Stimulated activated CD8-positive, alpha-beta memory T cell treated with anti-CD3 and anti-CD28 coated beads, Interleukin-4, amount 100 ng/mL, for 1 hour (primary cell): ENCODE measurements at places on chromosomes 4 and X.

GRCh38 chr4:115222061-115222460 is 108.6 kb upstream of the NDST4 start:
- no peak for DNase-seq

DNA sequence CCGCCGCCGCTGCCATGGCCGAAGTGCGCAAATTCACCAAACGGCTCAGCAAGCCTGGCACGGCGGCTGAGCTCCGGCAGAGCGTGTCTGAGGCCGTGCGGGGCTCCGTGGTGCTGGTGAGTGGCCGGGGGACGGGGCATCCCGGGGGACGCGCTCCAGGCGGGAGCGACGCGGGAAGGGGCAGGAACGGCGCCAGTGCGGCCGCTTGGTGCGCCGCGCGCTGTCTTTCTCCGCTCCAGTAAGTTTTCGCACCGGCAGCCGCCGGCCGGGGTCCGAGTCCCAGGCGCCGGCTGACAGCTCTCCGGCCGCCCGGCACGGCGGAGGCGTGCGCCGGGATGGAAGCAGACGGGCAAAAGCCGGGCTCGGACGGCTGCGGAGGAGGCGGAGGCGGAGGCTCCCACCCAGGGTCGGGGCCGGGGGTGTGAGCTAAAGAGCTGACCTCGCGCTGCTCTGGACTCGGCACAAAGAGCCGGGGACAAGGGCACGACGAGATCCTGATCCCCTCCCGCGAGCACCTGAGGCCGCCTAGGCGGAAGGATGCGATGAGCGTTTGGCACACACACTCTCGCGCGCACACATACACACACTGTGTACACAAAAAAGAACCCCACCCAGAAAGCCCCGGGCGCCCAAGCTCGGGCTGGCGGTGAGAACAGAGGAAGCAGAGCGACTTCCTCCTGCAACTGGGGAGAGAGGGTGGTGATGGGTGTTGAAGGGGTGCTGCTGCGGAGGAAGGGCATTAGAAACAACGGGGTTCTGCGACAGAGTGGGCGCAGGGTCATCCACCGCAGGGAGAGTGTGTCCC is 545 bp downstream of the DOCK11 start:
- no peak for DNase-seq

- no peak for DNase-seq
These were observed 1212.2 kb upstream of the TENM3 start for GRCh38 chr4:181030961-181031360.

DNA sequence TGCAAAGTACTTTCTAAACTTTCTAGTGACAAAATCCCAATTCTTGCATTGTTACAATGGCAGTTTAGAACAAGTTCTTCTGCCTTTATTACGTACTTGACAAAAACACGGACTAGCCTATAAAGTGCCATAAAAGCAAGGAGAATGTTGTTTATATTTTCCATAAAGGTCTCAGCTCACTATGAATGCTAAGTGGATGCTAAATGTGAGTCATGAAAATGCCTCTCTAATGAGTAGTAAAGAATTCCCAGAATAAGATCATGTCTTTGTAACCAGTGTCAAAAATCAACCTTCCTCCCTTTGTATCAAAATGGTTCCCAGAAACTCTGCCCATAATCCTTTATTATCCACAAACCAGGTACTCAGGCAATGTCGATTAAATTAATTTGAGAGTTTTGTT is 539.8 kb upstream of the SLIT2 start:
- no peak for DNase-seq

- no peak for DNase-seq
These were observed 3.2 kb upstream of the UXT start for GRCh38 chrX:47662144-47662657.
